ENCODE measurements at places on chromosomes 5 and 9.
A peak's percentile ranks its signal among the peaks of the same experiment; 100 is the strongest.

DNA sequence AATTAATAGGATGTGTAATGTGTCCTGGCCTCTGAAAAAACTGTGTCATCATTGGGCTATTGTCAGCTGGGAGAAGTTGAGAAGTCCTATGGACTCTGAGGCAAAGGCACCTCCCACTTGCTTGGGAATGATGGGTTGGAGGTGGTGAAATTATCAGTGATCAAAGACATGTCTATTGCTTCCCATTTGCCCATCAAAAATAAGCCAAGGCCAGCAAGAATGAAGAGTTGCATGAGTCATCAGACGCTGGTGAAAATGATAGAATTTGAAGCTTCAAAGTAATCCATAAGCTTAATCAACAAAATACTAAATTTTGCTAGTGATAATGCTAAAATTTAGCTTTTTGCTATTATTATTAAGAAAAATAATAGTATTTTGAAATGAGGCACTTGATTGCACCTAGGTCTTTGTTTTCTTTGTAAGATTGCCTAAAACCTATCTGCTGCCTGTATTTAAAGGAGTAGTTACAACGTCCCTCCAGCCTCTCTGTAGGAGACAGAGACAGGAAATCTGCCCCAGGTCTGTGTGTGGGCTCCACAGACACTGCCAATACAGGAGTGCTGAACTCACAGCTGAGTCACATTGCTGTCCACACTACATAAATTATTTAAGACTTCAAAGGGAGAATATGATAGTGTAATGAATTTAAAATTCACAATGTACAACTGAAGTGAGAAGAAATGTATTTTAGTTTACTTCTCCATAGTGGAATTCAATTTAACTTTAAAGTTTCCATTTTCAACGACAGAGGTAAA, 48.4 kb upstream of the APC start:
- no peak for DNase-seq

DNA sequence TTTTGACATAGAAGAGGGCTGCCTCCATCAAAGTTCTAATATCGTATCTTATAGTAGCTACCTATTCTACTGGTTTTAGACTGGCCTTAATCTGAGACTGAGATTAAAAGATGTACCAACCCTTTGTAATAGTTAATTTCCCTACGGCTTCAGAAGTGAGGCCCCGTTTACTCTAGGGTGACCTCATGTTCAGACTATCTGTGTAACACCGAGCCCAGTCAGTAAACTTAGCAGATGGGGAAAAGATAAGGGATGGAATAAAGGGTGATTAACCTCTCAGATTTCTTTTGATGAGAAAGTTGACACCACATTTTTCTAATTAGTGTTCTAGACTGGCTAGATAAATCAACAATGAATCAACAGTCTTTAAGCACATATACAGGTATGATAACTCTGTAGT, 283.1 kb downstream of the KCTD16 start:
- DNase-seq, result no peak

DNA sequence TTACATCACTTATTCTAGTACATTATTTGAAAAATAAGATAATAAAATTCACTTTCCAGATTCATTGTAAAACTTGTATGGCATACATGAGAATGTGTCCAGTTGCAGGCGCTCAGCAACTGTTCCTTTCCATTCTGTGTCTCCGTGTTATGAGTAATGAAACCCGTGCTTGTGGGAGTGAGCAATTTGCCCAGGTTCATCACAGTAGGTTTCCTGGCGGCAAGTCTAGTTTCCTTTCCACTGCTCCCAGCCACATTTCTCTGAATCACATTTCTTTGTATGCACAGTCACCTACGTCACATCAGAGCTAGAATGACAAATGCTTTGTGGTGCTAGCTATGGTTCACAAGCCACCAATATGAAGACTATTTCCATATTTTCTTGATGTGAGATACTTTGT, 39.9 kb downstream of the MOCS2 start:
- DNase-seq, result no peak

DNA sequence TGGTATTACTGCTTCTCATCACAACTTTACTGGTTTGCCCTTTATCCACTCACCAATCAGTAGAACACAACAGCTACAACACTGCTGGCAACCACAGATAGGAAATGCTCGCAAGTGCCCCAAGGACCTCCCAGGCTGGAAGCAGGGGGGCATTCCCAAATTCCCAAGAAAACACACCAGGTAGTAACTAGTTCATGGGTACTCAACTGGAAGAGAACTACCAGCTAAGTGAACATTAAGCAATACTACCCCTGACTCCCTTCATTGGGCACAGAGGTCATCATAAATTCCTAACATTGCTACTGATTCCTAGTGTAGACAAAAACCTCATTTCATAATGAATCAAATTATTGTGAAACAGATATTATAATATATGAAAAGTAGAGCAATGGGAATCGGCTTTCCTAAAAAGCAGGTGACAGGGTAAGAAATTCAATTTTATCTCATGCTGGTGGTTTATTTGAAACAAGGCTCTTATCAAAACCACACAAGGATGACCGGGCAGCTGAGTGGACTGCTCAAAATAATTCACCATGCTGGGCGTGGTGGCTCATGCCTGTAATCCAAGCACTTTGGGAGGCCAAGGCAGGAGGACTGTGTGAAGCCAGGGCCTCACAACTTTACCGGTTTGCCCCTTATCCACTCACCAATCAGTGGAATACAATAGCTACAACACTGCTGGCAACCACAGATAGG, 81.6 kb downstream of the TLE1 start:
- DNase-seq, result no peak

GRCh38 chr5:173515526-173515925, 100.9 kb downstream of the BOD1 start:
- DNase-seq, result no peak

GRCh38 chr9:87267251-87268070, 230.2 kb upstream of the DAPK1 start:
- no peak for DNase-seq

DNA sequence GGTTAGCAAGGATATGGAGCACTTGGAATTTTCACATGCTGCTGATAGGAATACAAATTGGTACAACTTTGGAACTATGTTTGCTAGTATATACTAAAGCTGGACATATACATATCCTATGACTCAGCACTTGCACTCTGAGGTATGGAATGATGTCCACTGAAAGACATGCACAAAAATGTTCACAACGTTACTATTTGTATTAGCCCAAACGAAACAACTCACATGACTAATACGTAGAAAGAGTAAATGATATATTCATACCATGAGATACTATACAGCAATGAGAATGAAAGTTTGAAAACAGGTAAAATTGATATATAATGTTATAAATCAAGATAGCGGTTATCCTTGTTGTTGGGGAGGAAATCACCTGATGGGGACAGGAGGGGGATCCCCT, 45.5 kb upstream of the CDC42SE2 start:
- DNase-seq, result no peak

DNA sequence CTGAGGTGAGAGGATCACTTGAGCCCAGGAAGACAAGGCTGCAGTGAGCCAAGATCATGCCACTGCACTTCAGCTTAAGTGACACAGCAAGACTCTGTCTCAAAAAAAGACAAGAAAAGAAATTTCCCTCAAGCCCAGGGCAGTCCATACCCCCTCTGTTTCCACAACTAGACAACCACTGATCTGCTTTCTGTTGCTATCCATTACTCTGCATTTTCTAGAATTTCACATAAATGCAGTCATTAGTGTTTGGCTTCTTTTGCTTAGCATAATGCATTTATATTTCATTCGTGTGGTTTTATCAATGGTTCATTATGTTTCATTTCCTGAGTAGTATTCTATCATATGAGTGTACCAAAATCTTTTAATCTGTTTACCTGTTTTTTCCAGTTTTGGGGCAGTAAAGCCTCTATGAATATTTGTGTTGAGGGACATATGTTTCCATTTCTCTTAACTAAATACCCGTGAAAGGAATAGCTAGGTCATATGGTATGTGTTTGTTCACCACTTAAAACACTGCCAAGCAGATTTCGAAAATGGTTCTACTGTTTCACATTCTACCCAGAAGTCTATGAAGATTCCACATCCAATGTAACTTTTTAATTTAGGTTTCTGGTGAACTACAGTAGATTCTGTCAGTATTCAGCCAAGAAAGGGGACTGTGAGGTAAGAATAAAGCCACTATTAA, 271.8 kb downstream of the ZNF608 start:
- DNase-seq, result no peak

GRCh38 chr5:172764861-172765765, 5.9 kb downstream of the DUSP1 start:
- DNase-seq, result peak; percentile 85

- DNase-seq, result no peak
Measured at GRCh38 chr5:137090721-137091120, 408.4 kb downstream of the SPOCK1 start.

DNA sequence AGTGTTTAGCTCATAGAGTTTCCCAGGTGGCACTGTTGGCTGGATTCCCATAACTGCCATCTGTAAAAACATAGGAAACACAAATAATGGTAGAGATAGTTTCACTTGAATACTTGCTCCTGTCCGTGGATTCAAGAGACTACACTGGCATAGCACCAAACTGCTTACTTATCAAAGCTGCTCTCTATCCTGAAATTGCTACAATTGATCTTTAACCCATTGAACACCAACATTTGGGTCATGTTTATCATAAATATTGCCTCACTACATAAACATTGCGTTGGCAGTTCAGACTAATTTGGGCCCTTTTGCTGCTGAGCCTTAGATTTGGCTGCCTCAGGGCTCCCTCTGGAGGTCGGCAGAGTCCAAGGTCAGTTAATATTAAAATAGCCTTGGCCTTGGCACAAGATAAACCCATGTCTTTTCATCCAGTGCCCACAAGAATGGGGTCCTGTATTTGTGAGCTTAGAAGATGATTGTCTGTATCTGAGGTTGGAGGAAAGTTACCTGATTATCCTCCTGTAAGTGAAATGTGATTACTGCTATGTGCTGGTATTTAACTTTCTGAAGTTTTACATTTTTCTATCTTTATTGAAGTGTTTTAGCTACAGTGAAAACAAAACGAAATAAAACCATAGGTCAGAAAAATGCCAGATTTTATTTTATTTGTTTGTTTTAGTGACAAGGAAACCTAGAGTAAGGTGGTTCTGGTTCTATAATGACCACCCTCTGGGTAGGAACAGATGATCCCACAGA, 4.0 kb upstream of the RANBP3L start:
- DNase-seq, result peak; percentile 99

DNA sequence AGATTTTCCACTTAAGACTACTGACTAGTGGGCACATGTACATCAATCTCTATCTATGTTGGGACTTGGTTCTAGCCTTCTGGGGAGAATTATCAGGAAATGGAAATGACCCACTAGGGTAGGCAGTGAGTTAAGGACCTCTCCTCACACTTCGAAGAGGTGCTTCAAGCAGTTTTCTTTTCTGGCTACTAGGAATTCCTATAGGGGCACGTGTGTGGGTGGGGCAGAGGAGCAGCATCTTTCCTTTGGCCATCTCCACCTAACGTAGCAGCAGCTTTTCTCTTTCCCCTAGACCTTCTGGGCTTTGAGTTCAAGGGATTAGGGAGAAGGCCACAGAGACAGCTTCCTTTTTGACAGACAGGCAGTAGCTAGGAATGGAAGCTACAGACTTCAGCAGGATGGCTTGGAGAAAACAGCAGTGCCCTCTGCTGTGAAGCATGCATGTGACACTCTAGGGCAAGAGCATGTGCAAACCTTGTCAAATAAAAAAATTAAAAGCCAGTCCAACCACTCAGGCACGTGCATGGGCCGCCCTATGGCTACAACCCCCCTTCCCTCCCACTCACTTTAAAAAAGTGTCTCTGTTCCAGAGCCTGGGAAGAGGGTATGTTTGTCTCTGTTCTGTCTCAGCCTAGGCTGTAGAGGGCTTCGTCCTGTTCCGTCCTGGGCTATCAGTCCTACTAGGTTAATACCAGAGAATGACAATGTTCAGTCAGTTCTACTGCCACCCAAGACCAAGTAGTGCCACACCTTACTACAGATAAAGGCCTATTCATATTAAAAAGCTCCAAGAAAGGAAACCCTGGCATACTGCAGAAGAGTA, 8.7 kb upstream of the GFRA3 start:
- peak; percentile 21 for DNase-seq

Data from SHP77 treated with DMSO at 0.1 percent for 48 hours (cell line).